ENCODE measurements at places on chromosomes 16 and 17.

GRCh38 chr16:86384263-86384649, 126.1 kb upstream of the FOXF1 start:
- no peak for DNase-seq

DNA sequence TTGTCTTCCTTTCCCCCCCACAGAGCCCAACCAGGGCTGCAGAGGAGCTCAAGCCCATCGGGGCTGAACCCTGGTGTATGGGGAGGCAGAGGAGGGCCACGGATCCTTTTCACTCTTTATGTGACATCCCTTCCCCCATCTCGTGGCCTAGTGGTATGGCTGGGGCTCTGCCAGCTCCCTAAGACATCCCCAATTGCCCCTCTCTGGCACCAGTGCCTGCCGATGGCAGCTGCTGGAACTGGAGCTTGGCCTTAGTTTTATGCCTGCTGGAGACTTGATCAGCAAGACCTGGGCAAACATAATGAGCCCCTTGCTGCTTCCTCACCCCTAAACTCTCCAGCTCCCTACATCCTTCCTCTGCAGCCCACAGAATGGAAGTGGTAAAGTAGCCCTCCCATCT, 8.0 kb upstream of the TOP2A start:
- no peak for DNase-seq

GRCh38 chr16:29775742-29776408, 2.2 kb upstream of the ZG16 start:
- no peak for DNase-seq

- DNase-seq: no peak
Measured at GRCh38 chr16:88318521-88318920, 64.2 kb upstream of the ZNF469 start.

DNA sequence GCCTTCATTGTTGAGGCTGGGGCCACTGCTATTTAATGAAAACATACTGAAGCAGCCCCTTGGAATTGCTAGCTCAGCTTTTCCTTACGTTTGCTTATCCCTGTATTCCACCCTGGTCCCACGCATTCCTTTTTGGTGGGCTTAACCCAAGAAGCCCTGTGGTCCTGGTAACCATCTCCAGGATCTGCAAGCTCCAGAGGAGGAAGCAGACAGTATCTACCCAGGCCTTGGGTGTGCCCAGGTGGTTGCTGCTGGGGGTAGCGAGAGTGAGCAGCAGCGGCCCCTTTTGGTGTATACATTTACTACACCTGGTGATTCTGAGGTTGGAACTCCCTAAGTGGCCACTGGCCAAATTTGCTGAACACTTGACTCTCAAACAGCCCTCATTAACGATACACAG, 97.7 kb downstream of the CBLN1 start:
- DNase-seq: no peak

DNA sequence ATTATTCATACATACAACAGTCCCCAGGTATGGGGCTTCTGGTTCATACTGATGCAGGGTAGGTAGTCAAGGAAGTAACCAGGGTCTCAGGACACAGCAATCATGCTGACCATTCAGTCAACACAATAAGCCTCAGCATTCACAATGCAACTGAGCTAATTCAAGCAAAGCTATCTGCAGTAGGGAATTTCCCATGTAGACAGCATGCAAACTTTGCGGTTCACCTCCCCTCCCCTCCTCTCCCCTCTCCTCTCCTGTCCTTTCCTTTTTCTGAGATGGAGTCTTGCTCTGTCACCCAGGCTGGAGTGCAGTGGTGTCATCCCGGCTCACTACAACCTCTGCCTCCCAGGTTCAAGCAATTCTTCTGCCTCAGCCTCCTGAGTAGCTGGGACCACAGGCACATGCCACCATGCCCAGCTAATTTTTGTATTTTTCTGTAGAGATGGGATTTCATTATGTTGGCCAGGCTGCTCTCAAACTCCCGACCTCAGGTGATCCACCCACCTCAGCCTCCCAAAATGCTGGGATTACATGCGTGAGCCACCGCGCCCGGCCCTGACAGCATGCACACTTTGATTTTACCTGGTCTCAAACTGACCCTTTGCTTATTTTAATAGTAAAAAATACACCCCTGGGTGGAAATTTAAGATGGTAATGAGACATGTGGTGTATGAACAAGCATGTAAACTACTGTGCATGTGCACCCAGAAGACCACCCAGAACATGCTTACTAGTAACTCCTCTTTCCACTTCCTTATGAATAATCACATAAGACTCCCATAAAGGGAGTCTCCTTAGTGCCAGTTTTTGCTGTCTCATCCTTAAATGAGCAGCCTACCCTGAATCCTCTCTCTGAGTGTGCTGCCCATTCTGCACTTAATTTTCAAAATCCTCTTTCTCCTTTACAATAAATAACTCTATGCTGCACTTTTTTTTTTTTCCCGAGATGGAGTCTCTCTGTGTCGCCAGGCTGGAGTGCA, 9.3 kb upstream of the RNF135 start:
- DNase-seq: no peak

DNA sequence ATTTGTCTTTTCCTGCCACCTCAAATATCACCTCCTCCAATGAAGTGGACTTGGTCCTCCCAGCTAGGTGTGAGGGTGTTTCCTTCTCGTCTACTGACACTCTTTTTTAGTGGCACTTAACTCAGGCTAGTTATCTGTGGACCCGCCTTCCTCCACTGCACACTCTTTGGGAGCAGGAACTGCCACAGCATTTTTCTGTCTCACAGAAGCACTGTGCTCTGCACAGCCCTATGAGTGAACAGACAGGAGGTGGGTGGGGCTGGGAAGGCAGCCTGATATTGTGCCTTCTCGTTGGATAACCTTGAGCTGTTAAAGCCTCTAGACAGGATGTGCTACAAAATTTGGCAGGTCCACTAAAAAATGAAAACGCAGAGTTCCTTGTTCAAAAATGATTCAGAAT, 31.9 kb upstream of the HOXB13 start:
- DNase-seq: no peak

DNA sequence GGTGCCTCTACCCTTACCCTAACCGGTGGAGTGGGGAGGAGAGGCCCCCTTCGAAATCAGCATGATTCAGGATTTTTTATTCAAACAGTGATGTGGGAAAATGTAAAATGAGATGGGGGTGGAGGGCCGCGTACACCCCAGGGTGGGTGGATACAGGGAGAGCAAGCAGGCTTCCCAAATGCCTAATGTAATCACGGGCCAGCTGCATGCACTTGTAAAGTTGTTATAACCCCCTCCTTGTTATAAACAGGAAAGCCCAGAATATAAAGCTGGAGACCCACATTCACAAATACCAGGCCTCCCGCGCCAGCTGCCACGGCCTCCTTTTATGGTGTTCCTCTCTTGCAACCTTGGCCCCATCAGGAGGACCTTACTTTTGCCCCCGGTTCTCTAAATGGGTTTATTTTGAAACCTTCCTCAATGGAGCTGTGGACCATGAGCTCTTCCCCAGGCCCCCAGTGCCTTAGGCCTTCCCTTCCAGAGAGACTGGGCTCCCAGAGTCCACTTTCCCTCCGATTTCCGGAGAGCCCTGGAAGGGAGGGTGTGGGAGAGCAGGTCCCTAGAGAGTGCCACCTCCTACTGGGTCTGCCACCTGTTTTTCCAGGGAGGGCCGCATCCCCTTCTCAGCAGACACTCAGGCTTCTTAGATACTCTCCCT, 906 bp upstream of the FOXL1 start:
- peak; percentile 40 for DNase-seq

GRCh38 chr17:73401911-73402310, 90.1 kb upstream of the CDC42EP4 start:
- DNase-seq: no peak

DNA sequence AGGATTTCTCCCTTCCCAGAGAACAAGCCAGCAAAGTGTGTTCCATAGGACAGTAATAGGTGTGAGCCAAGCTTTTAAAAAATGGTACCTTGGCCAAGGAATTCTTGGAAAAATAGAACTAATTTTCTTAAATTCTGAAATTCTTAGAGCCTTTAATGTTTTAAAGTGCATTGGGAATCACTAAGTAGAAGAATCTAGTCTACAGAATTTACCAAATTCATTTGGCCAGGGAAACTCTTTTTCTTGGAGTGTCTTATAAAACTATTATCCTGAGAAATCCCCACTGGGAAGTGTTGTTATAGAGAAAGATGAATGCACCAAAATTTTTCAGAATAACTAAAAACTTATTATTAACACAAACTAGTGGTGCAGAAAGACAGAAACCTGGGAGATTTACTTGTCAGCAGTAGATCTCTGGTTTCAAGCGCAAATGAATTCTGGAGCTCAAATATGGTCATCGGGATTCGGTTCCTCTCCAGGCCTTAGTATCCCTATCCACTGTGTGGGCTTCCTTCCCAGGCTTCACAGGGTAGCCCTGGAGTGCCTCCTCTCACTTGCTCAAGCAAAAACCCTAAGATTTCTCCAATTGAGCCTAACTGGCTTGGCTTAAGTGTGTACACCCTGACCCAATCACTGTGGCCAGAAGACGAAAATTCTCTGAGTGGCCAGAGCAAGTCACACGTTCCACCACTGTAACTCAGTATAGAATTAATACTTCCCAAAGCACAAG, 217.8 kb downstream of the CHD9NB start:
- DNase-seq: no peak

DNA sequence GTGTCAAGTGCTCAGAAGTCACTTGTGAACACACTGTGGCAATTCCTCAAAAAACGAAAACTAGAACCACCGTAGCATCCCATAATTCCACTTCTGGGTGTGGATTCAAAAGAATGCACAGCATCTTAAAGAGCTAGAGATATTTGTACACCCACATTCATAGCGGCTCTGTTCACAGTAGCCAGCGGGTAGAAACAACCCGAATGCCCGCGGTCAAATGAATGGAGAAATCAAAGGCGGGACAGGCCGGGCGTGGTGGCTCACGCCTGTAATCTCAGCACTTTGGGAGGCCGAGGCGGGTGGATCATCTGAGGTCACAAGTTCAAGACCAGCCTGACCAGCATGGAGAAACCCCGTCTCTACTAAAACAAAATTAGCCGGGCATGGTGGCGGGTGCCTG, 337.5 kb downstream of the SEC14L1 start:
- DNase-seq: no peak

GRCh38 chr16:59773330-59773729, 1039.2 kb upstream of the GOT2 start:
- DNase-seq: no peak

DNA sequence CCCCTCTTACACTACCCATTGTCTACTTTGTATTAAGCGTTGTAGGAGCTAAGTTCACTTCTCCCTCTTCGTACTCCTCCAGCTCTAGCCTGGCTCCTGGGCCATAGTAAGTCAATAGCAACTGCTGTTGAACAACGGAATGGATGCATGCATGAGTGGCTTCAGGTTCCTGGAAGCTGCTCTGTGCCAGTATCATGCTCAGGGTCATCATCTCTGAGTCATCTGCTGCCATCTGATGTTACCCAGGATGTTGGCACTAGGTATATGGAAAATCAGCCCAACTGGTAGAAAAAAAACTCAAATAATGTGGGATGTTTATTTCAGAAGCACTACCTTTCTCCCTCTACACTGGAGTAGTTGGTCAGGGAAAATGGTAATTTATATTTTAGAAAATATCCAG, 536.8 kb downstream of the NPIPA7 start:
- no peak for DNase-seq

DNA sequence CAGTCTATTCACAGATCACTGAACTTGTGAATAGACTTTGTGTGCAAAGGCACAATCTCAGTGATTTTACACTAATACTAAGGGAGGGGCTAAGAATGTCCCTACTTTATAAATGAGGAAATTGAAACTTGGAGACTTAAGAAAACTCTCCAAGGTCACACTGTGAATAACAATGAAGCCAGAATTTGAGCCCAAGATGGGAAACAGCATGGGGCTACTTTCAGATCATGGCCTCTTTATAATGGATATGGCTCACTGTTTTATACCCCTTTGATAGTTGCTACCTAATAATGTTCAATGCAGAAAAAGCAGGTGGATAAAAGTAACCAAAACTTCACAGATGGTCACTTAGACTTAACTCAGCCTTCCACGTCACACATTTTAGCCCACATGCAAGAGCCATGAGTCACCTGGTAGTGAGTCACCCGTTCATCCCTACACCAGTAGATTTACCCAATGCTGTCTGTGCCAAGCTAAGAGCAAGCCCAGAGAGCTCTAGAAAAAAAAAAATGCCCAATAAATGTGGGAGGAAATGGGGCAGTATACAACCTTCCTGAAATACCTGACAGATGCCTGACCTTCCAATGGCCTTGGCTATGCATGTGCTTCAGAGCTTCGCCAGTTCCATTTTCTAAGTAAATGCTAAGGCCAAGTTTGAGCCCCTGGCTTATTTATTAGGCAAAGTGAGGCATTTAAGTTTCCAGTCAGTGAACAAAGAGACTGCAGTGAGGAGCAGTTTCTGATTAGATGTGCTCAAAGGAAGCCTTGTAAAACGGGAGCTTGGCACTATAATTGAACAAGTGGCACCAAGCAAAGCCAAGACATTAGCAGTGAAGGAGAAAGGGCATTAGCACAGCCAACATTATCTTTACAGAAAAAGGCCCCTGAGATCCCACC, 219.7 kb downstream of the TMEM114 start:
- DNase-seq: no peak

- DNase-seq: no peak
Measured at GRCh38 chr16:70592106-70592571, 54.2 kb upstream of the IL34 start.

DNA sequence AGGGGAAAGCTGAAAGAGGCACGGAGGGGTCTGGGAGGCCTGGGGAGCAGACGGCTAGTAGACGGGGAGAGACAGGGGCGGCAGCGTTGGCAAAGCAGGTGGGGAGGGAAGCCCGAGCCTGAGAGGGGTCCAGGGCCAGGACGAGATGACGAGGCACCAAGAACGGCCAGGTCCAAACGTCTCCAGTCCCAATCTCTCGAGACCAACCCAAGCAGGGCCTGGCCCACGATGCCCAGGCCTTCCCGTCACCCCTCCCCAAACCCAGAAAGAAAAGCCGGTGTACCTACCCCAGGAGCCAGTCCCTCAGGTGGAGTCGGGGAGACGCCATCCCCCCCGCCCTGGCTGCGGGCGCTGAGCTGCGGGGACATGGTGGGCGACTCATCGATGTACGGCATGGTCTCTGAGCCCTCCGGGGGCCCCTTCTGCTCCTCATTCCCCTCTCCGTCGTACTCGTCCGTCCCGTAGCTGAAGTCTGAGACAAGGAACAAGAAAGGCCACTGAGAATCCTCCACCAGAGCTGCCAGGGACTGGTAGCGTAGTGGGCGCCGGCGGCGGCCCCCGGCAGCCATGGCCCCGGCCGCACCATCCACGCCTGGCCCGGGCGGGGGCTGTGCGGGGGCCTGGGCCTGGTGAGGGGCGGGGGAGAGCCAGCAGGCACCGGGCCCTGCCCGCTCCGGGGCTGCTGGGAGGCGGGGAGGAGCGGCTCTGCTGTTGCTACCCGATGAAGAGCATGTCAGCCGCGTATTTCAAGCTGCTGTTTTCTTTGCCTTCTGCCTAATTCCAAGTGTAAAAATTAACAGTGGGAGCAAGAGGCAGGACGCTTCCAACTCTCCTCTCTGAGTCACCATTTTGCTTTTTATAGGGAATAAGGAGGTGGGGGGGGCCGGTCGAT, 54.6 kb downstream of the ABR start:
- DNase-seq: no peak

DNA sequence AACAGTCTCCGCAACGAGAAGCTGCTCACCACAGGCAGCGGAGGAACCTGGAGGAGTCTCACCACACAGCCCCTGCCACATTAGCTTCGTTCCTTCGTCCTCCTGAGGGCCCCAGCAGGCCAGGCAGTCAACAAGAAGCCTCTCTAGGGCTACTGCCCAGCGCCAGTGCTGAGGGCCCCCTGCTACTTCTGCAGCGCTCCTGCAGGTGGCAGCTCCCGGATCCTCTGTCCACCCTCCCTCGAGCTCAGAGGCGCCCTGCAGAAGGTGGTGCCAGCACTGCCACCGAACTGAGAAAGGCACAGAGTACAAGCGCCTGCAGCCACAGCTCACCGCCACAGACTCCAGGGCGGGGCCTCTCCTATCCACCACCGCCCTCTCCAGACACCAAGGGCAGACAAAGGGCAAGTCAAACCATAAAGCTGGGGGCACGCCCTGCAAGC, 27.3 kb downstream of the KDM8 start:
- DNase-seq: no peak

All from right forelimb (tissue), 1 donor.